ENCODE measurements at places on chromosomes 2 and 18.

DNA sequence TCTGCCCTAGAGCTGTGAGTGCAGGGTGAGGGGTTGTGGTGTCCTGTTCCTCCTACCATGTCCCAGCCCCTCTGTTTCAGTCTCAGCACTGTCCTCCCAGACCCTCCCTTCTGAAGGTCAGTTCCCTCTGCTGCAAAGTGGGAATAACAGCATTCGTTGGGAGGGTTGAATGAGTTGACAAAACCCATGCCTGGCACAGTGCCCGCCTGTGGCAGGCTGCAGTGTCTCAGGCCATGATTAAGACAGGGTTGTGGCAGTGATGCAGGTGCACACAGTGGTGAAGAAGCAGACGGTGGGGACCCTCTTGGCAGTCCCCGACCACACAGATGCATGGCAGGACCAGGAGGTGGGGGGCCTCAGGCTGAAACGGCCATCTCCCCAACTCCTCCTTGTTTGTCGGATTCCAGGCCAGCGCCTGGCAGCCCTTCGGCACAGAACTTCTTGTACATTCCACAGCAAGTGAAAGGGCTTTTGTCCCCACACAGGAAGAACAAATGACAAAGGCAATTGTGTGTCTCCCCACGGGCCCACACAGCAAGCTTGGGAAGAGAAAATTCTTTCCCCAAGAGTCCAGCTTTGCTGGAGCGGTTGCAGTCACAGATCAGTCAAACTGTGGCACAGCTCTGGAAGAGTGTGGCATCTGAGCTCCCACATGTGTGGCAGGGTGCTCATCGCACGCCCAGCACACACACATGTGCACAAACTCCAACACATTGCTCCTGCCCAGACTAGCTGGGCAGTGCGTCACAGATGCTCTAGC lies 92.0 kb upstream of the MSH2 start:
- no peak overlapping the region for H3K4me3 ChIP-seq
- H3K27me3 ChIP-seq: no peaks in the 10 kb centered on the region
- H3K27ac ChIP-seq: no peak overlapping the region
- peaks cover 26% of the 10 kb centered on the region for H3K4me1 ChIP-seq
- DNase-seq: no peak

DNA sequence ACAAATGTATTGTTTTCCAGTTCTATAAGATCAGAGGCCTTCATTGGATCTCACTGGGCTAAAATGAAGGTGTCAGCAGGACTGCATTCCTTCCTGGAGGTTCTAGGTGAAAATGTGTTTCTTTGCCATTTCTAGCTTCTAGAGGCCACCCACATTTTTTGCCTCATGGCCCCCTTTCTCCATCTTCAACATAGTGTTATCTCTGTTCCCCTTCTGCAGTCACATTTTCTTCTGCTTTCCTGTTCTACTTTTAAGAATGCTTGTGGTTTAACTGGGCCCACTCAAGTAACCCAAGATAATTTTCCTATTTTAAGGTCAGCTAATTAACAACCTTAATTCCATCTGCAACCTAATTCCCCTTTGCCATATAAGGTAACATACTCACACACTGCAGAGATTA lies 36.1 kb downstream of the METTL21A start:
- no peak overlapping the region for H3K4me3 ChIP-seq
- H3K4me1 ChIP-seq: no peaks in the 10 kb centered on the region
- no peak overlapping the region for H3K27ac ChIP-seq
- H3K27me3 ChIP-seq: no peaks in the 10 kb centered on the region
- no peak for DNase-seq

DNA sequence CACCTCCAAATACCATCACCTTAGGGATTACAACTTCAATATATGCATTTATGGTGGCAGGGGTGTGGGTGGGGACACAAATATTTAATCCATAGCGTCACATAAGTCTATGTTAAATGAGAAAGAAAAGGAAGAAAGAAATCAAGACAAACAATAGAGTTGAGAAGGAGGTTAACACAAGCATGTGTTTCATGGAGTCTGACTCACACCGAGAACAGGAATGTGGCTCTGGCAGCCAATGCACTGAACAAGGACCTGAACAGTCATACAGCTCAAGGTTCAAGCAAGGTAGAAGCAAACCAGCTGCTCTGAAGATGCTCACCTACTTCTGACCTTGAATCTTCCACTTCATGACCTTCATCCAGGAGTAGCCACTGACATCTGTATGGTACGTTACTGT lies 36.2 kb upstream of the LPIN1 start:
- H3K4me3 ChIP-seq: no peak overlapping the region
- peak overlapping the region; percentile 78 for H3K27ac ChIP-seq
- H3K27me3 ChIP-seq: no peaks in the 10 kb centered on the region
- H3K4me1 ChIP-seq: peaks cover 31% of the 10 kb centered on the region
- peak; percentile 78 for DNase-seq

DNA sequence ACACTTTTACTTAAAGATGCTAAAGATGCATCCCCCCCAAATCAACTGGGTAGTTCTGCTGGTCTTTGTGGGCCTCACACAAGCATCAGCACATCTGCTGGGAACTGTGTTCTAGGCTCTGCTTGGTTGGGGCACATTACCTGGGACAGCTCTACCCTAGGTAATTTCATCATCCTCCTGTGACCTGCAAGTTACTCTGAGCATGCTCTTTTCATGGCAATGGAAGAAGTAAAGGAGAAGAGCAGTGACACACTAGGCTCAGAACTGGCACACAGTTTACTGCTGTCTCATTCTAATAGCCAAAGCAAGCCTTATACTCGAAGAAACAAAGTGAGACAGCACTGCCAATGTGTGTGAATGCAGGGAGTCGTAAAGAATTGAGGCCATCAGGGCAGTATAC lies 376.7 kb downstream of the XIRP2 start:
- no peak overlapping the region for H3K27ac ChIP-seq
- no peak overlapping the region for H3K4me3 ChIP-seq
- H3K36me3 ChIP-seq: no peaks in the 10 kb centered on the region
- DNase-seq: no peak
- H3K27me3 ChIP-seq: no peaks in the 10 kb centered on the region
- H3K4me1 ChIP-seq: no peaks in the 10 kb centered on the region

DNA sequence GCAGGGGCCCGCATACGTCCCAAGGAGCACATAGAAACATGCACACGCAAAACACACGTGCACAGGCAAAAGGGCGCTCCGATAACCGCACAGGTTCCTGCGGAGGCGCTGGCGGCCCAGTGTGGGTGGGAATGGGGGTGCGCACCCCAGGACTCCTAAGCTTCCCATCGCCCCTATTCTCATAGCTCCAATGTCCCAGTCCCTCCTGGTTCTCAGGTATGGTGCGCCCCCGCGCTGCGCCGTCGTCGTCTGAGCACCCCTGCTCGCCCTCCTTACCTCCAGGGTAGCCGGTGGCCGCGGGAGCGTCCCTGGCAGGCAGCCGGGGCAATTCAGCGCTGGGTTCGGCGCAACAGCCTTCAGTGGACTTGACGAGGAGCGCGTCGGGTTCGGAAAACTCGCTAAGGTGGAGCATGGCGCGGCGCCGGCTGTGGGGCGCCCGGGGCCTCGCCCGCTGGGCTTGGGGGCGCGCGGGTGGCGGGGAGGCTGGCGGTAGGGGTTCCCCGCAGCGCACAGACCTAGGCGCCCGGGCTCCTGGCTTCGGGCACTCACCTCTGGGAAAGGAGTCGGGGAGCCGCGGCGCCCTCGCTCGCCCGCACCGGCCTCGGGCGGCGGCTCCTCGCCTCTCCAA lies 328 bp downstream of the EGR4 start:
- H3K4me1 ChIP-seq: peaks cover 19% of the 10 kb centered on the region
- no peaks in the 10 kb centered on the region for H3K36me3 ChIP-seq
- H3K27me3 ChIP-seq: peaks cover 96% of the 10 kb centered on the region
- no peak overlapping the region for H3K27ac ChIP-seq
- no peak for DNase-seq
- H3K4me3 ChIP-seq: peak overlapping the region; percentile 35

DNA sequence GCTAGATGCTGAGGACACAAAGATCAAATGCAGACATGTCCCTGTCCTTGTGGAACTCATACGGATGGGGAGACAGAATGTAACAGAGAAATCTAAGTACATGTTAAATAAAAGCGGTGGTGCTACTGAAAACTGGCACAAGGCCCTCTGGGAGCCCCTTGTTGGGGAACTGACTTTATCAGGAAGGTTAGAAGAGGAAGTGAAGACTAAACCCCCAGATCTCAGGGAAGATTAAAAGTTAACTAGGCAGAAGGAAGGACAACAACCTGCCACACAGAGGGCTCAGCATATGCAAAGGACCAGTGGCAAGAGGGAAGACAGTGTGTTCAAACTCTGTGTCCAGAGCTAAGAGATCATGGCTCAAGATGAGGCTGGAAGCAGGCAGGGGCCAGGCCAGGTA lies 4.8 kb downstream of the CACNB4 start:
- no peak for DNase-seq
- H3K27ac ChIP-seq: no peak overlapping the region
- H3K4me3 ChIP-seq: no peak overlapping the region
- H3K27me3 ChIP-seq: peaks cover 41% of the 10 kb centered on the region
- H3K36me3 ChIP-seq: no peaks in the 10 kb centered on the region

- H3K36me3 ChIP-seq: peaks cover 22% of the 10 kb centered on the region
- peak overlapping the region; percentile 71 for H3K4me3 ChIP-seq
- DNase-seq: no peak
- no peaks in the 10 kb centered on the region for H3K27me3 ChIP-seq
- H3K4me1 ChIP-seq: peaks cover 32% of the 10 kb centered on the region
- H3K27ac ChIP-seq: no peak overlapping the region
These were observed 1.2 kb downstream of the IDH1 start for GRCh38 chr2:208253600-208254117.

DNA sequence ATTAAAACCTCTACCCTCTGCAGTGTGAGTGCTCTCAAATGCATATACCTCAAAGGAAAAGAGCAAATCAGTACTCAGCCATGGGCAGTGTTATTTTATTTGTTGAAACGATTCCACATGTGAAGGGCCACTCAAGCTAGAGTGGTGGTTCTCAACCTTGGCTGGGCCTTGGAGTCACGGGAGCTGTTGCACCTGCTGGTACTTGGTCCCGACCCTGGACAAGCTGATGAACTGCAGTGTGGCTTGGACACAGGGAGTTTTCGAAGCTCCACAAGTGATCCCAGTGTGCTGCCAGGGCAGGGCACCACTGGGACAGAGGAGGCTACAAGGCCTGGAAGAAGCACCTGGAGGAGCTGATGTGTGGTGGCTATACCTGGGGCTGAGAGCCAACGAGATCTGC lies 19.7 kb downstream of the GNLY start:
- no peak for DNase-seq
- no peaks in the 10 kb centered on the region for H3K27me3 ChIP-seq
- H3K27ac ChIP-seq: no peak overlapping the region

GRCh38 chr18:3172097-3172496 lies 47.7 kb downstream of the MYOM1 start:
- no peak overlapping the region for H3K27ac ChIP-seq
- H3K27me3 ChIP-seq: peaks cover 3% of the 10 kb centered on the region
- peaks cover 17% of the 10 kb centered on the region for H3K4me1 ChIP-seq

GRCh38 chr2:213232649-213233437 lies 51.4 kb upstream of the SPAG16 start:
- H3K27ac ChIP-seq: 0 out of 2 replicates have a peak overlapping the region, but pooled peaks have one; percentile 2
- no peak for DNase-seq
- no peak overlapping the region for H3K4me3 ChIP-seq
- H3K36me3 ChIP-seq: no peaks in the 10 kb centered on the region

All from SJSA1 (cell line).